ENCODE measurements at places on chromosomes 2 and 18.

GRCh38 chr2:67165523-67165990 lies 231.6 kb upstream of the ETAA1 start:
- peak; percentile 73 for DNase-seq

- no peak for DNase-seq
Measured at GRCh38 chr2:189018631-189019030, 44.5 kb downstream of the COL3A1 start.

DNA sequence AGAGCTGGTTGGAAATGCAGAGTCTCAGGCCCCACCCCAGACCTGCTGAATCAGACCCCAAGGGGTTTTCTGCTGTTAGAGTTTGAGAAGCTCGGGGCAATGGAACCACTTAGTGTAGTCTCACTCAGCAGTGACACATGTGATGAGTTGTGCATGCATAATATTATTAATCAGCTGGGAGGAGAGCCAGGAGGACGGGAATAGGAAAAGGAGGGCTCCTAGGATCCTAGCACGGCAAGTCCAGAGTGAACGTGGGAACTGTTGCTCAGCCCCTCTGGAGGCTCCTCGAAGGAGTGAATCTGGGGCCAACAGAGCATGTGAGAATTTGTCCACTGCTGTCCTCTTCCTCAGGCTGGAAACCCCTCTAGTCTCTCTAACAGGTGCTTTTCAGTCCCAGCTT lies 87.1 kb downstream of the HS1BP3 start:
- DNase-seq = peak; percentile 67

GRCh38 chr2:3024401-3024935 lies 353.1 kb downstream of the EIPR1 start:
- no peak for DNase-seq

GRCh38 chr2:218679119-218679518 lies 7.2 kb downstream of the STK36 start:
- DNase-seq = no peak

- no peak for DNase-seq
Measured at GRCh38 chr18:61822879-61823278, 69.9 kb downstream of the RNF152 start.
